ENCODE measurements at places on chromosomes 12 and 14. TPM values are rescaled to one million over a fixed set of nuclear protein-coding genes. Genes with fewer than 3 reads are reported as not detected.

The DPF3 gene
- 6.5 TPM for total RNA-seq

- DNase-seq, result no peak
These were observed 553.1 kb downstream of the DIO2 start for GRCh38 chr14:79658221-79658620.

GRCh38 chr12:99752740-99753139 is 105.2 kb downstream of the GARIN6 start:
- no peak for DNase-seq

The ACSS3 gene
- total RNA-seq, result 0.12 TPM

The SPIC gene
- not detected for total RNA-seq

GRCh38 chr14:51396222-51396815 is 156.3 kb downstream of the TMX1 start:
- DNase-seq, result peak; percentile 98

The NUAK1 gene
- 6.9 TPM for total RNA-seq

The SYNDIG1L gene
- not detected for total RNA-seq

DNA sequence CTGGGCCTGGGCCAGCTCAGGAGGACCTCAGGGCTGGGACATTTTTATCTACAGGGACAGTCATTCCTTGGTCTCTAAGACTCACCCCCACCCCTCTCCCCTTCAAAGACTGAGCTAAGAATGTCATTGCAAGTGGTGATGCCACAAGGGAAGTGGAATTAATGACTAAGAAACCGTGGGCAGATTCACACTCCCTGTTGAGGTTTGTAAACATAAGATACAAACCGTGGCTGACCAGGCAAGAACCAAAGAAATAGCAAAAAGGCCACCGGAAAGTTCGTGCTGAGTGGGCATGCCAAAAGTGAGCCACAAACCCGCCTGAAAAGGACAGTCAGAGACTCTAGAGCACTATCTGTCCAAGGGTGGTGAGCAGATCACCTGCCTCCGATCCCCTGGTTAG is 25.7 kb downstream of the NUAK1 start:
- DNase-seq, result peak; percentile 88

The NTF3 gene
- 8.6 TPM for total RNA-seq

- peak; percentile 88 for DNase-seq
These were observed 67.7 kb upstream of the DDX11 start for GRCh38 chr12:31005944-31006361.

DNA sequence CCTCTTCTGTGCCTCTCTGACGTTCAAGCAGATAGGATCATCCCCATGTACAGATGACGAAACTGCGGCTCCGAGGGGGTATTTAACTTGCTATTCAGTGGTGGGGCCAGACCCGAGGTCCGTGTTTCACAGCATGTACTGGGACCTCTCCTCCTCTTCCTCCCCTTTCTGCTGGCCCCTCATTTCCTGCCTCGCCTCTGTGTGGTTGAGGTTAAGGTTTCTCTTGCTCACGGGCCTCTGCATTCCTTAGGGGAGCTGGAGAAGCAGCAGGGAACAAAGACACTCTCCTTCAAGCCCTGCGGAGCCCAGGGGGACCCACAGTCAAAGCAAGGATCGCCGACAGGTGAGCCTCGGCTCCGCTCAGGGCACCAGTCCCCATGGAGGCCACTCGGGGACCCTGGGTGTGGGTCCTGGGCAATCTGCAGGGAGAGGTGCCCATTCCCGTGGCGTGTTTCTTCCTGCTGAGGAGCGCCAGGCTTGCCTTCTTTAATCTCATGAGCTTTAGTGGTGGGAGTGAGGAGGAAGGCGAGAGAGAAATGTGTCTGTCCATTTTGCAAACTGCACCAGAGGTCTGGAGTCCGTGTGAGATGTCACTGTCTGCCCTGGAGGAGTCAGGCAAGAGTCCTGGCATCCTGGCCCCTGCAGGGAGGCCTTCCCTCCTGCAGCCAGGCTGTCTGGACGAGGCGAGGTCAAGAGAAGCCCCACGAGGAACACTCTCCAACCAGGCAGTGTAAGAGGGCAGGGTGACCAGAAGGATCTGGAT is 45.0 kb downstream of the SLC6A12 start:
- DNase-seq, result no peak

The CLEC4C gene
- total RNA-seq, result not detected

- no peak for DNase-seq
These were observed 46.0 kb upstream of the PLBD1 start for GRCh38 chr12:14613718-14614117.

DNA sequence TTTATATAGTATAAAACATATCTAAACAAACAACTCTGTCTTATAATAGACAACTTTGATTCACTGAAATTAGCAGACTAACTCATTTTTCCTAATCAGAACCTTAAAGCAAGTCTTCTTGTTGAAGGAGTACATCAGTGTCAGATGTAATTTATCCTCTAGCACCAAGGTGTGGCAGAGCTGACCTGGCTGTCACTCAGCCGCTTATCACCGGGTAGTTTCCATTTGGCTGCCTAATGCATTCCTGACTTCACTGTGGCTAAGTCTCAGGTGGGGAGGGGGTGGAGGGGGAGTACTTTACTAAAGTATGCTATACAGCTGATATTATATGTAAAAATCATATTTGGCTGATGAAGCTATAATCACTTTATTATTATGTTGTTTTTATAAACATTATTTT is 339.9 kb upstream of the RGS6 start:
- DNase-seq, result no peak

DNA sequence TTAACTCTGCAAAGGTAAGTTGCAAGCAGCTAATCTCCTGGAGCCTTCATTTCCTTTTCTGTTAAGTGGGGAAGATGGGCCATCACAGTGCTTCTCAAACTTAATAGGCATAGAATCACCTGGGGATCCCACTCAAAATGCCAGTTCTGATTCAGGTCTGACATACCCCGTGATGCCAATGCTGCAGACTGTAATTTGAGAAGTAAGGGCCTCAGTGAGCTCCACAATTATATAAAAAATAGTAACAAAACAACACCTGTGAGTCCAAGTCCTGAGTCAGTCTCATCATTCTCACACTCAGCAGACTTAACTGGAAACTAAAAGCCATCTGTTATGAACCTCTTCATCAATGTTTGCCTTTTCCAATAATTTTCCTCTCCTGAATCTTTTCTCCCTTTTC is 10.8 kb upstream of the PSMA6 start:
- no peak for DNase-seq

GRCh38 chr14:45807178-45807899 is 554.3 kb upstream of the MIS18BP1 start:
- no peak for DNase-seq

- DNase-seq, result peak; percentile 16
These were observed 185.6 kb upstream of the C14orf180 start for GRCh38 chr14:104393898-104394381.

- DNase-seq, result no peak
These were observed 174.7 kb downstream of the TTC8 start for GRCh38 chr14:88999137-88999536.

- DNase-seq, result no peak
These were observed 31.5 kb downstream of the E2F7 start for GRCh38 chr12:77033658-77034536.

GRCh38 chr14:25247609-25248008 is 197.7 kb upstream of the STXBP6 start:
- DNase-seq, result no peak
